ENCODE measurements at places on chromosomes 2 and 18.
A peak's percentile ranks its signal among the peaks of the same experiment; 100 is the strongest.

- DNase-seq, result no peak
These were observed 769 bp downstream of the ATF2 start for GRCh38 chr2:175167076-175167791.

GRCh38 chr2:114020668-114021067 lies 130.8 kb downstream of the ACTR3 start:
- DNase-seq, result no peak

DNA sequence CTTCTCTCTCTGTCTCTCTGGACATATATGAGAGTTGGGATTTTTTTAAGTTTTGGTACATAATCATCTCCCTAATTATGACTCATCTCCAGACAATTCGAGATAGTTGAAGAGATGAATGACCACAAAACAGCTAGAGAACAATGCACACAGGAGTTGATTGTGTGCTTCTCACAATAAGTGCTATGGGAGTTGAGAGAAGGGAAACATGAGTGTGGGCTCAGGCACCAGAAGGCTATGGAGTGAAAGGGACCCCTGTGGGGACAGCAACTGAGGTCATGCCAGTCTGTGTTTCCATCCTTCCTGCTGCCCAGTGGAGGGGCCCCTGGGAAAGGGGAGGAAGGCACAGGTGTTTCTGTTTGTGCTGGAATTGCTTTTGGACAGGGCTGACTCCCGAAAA lies 6.5 kb upstream of the YWHAQ start:
- no peak for DNase-seq

DNA sequence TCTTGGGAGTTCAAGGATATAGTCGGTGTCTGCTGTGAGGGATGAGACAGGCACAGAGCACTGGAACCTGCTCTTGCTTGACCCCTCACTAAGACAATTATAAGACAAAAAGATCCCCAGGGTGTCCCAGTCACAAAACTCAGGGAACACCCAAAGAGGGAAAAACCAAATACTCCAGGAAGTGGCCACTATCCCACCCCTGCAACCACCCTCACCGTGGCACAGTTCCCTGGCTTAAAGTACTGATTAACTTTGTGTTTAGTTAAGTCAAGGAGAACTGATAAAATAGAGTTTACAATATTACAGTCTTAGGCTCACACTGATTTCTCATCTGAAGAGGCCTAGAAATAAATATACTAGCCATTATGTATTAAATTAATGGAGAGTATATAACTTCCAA lies 13.5 kb downstream of the IL36B start:
- peak; percentile 4 for DNase-seq

GRCh38 chr2:143428700-143429099 lies 299.5 kb downstream of the ARHGAP15 start:
- DNase-seq, result no peak

GRCh38 chr2:237694415-237695194 lies 67.2 kb downstream of the LRRFIP1 start:
- DNase-seq, result no peak

DNA sequence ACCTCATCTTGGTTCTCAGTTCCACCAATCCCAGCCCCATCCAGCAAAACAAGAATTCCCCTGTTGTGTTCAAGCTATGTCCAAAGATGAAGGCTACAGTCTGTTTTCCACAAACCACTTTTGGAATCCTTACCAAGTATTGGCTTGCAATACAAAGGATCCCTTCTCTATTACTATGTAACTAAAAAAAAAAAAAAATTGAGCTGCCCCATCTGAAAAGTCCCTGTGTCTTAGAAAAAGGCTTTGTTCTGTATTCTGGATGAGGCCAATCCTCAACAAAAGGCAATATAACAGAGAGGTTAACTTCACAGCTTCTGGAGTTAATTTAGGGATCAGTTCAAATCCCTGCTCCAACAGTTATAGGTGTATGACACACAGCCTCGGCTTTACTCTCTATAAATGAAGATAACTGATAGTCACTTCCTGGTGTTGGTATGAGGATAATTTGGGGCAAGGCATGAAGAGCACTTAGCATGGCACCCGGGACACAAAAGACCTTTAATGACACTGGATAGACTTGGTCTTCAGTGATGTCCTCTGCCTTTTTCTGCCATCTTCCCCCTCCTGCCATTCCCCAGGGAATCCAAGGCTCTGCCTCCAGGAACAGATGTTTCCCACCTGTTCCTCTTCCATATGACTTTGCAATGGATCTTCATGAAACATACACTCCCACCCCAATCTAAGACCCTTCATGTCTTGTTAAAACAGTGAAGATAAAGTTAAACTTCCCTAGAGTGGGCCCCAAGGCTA lies 61.2 kb upstream of the ATL2 start:
- no peak for DNase-seq

Data from lung (tissue), 17 donors.